ENCODE measurements at places on chromosomes 6 and 20.
A peak's percentile ranks its signal among the peaks of the same experiment; 100 is the strongest.

DNA sequence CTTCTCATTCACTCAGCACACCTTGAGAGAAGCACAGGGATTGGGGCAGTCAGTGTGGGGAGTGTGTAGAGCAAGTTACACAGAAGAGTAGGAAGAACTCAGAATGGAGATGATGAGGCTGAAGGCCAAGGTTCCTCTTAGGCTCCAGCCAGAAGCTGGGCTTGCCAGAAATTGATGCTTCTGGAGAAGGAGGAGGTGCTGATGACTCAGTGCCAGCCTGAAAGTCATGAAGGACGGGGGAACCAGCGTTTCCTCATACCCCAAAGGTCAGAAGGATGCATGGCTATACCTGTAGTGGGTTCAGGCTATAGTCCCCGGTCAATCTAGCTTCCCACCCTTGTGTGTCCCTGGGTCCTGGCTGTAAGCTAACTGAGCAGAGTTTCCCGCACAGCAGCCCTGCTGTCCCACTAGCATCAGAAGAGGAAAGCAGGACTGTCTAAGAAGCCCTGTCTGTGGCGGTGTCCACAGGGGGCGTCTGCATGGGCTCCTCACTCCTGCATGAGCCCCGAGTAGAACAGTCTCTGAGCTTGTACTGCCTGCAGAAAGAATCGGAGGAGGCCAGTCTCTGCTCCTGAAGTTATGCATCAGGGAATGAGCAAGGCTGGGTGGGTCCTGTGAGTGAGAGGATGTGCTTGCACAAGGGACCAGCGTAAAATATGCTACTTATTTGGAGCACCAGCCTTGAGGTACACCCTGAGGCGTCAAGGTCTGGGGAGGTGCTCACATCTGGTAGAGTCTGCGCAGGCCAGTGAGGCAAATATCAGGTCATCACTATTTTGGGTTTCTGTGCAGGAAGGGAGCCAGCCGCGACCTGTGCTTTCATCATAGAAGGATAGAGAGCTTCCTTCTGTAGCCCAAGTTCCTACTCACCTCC is 148.5 kb downstream of the MRPL14 start:
- peak; percentile 34 for DNase-seq

- no peak for DNase-seq
Measured at GRCh38 chr6:3402310-3403237, 54.3 kb downstream of the SLC22A23 start.

DNA sequence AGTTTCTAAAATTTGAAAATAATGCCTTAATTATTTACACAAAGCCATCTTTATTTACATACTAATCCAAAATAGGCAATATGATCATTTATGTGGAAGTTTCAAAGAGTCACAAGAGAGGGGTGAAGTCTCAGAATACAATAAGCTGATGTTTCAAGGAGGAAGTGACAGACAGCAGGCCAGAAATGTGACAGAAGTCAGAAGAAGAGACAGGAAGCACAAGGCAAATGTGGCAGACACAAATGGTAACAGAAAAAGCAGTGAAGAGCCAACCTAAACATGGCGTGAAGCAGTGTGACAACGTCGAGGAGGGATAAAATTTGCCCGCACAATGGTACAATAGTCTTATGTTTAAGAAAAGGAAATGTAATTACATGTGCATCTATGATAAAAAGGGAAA is 59.8 kb downstream of the SHPRH start:
- no peak for DNase-seq

GRCh38 chr6:52144196-52145076 is 41.7 kb upstream of the IL17A start:
- no peak for DNase-seq

DNA sequence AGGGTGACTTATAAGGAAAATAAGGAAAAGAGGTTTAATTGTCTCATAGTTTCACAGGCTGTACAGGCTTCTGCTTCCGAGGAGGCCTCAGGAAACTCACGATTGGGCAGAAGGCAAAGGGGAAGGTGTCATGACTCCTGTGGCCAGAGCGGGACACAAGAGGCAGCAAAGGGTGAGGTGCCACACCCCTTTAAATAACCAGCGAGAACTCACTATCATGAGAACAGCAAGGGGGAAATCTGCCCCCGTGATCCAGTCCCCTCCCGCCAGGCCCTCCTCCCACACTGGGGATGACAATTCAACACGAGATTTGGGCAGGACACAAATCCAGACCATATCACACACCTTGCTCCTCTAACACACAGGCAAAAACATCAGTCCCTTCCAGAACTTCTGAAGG is 254.0 kb downstream of the DLL1 start:
- no peak for DNase-seq

GRCh38 chr6:21587179-21587960 is 6.2 kb upstream of the SOX4 start:
- peak; percentile 63 for DNase-seq

- DNase-seq = peak; percentile 16
Measured at GRCh38 chr20:3760655-3761348, 6.8 kb downstream of the ADISSP start.

DNA sequence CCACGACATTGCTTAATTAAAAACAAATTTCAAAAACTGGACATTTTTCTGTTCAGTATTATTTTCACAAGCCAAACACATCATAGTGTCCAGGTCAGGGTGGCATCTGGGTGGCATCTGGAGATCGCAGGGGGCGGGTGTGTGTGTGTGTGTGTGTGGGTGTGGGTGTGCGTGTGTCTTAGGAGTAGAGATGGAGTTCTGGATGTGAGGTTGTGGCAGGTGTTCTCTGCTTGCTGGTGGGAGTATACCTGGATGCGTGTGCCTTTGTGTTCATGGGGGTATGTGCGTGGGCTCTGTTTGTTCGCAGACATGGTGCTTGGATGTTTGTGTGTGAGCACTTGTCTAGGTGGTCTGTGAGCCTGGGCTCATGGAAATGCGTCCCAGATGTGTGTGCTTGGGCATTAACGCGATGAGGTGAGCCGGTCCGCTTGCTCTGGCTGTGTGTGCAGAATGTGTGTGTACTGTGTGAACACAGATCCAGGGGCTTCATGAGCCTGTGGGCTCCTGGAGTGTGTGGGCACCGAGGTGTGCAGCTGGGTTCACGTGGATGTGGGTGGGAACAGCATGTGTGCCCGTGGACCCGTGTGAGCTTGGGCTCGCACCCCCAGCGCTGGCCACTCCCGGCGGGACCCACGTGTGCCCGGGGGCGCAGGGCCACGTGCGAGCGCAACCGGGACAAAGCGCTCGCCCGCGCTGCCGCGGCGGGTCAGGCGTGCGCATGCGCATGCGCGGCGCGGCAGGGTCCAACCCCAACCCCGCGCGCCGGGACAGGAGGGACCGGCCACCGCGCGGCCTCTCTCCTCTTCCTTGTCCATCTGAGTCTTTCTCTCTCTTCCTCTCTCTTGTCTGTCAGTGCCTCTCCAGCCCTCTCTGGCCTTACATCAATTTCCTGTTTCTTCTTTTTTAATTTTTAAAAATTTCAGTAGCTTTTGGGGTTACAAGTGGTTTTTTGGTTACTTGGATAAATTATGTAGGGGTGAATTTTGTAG is 60.4 kb downstream of the SRC start:
- DNase-seq = no peak

- no peak for DNase-seq
Measured at GRCh38 chr6:137975188-137975940, 108.3 kb downstream of the TNFAIP3 start.
